WERI-Rb-1 (cell line): ENCODE measurements at places on chromosomes 5 and 9.

- no peak for DNase-seq
Observed at GRCh38 chr5:61123145-61123544, 39.1 kb downstream of the SMIM15 start.

DNA sequence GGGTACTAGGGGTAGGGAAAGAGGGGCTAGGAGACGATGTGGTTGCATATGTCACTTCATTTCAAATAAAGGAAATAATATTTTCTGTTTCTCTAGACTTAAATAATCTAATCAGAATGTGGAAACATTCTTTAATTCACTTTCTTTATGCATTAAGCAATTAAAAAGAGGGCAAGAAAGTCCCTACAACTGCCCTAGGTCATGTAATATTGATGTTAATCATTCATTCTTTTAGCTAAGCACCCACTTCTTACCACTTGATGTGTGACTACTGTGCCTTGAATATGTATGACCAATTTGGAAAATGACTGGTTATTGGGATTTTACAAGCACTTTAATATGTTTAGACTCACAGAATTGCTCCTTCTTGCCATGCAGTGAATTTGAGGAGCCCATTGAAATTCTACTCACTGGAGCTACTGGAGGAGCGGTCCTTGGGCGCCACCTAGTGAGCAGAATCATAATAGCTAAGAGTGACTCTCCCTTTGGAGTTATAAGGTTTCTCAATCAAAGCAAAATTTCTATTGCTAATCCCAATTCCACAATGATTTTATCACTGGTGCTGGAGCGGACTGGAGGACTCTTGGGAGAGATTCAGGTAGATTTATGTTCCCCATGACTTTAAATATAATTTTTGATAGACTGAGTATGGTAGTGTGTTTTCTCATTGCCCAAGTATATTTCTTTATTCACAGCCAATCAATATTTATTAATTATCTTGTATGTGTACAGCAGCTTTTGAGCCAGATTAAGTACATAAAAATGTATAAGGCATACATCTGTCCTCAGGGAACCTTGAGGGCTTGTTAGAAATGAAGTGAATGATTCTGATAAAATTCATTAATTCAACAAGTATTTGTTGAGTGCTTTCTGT lies 225.1 kb downstream of the ADGRV1 start:
- DNase-seq: peak; percentile 63

- no peak for DNase-seq
Observed at GRCh38 chr5:75016896-75017295, 35.5 kb downstream of the GCNT4 start.

DNA sequence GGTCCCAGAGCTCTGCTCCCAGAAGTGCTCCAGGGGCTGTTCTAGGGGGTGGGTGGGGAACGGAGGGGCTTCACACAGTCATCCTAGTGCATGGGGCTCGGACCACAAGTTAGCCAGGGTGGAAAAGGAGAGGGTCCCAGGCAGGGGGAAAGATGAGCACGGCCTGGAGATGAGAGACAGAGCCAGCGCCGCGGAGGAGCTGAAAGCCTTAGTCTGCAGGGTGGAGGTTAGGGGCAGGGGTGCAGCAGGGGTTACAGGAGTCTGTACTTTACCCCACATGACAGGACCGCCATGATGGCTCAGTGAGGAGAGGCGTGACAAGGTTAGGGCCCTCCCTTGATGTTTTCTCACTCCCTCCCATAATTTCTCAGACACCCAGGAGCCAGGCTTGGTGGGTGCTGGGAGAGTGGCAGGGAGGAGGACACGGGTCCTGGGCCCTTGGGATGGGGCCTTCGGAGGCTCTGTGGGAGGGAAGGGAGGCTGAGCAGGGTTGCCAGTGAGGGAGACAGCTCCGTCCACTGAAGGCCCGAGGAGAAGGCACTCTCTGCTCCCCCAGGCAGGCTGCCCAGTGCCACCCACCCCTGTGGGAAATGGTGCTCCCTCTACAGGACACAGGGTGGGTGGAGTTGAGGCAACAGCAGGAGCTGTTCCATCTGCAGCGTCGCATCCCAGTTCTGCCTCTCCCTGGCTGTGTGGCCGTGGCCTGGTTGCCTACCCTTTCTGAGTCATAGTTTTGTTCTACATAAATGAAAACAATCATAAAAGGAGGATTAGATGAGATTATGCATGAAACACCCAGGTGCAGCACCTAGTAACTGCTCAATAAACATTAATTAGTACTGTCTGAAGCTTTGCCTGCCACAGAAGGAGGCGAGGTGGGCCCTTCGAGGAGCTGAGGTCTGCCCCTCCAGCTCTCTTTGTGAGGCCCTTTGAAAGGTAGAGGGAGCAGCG lies 66.2 kb downstream of the NDST1 start:
- no peak for DNase-seq

- no peak for DNase-seq
Observed at GRCh38 chr9:122307061-122307460, 42.4 kb downstream of the MRRF start.

DNA sequence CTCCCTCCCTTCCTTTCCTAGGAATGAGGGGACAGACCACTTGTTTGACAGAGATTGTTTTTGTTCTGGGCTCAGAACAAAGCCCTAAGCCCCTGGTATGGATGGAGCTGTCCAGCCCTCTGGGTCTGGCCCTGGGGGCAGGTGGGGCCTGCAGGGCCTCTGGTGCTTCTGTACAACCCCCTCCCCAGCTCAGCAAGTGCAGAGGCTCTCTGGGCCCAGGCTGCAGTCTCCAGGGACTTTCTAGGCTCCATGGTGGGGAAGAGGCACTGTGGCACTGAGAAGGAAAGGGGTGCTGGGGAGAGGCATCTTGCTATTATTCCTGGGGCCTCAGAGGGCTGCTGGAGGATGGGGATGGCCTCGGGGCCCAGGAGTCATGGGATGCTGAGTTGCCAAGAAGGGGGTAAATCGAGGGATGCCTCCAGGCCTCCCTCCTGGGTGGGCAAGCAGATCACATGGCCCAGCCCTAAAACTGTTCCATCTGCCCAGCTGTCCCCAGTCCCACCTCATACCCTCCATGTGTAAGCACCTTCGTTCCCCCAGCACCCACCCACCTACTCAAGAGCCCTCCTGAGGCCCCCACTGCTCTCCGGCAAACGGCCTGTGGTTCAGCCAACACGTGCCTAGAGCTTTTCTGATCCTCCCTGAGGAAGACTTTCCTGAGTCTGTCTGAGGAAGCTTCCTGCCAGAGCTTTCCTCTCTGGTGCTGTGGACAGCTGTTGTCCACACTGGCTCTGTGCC lies 225.7 kb downstream of the CACNA1B start:
- no peak for DNase-seq

DNA sequence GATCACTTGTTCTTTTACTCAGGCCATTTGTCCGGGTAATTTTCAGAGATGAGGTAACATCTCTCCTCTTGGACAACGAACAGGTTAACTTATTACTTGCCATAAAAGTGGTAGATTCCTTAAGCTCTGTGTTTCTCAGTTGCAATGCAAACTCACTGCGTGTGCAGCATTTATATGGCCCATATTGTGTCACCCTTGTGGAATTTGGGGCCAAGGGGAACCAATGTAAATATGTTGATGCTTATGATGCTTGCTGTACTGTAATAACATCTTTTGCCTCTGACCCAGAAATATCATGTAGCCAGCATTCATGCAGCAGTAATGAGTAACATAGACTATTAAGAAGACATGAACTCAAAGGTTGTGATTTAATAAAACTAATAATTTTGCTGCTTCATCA lies 175.8 kb downstream of the ADAMTS6 start:
- DNase-seq: no peak
